ENCODE measurements at places on chromosomes 4 and X.

- DNase-seq, result no peak
Observed at GRCh38 chr4:102477657-102478056, 23.5 kb upstream of the NFKB1 start.

DNA sequence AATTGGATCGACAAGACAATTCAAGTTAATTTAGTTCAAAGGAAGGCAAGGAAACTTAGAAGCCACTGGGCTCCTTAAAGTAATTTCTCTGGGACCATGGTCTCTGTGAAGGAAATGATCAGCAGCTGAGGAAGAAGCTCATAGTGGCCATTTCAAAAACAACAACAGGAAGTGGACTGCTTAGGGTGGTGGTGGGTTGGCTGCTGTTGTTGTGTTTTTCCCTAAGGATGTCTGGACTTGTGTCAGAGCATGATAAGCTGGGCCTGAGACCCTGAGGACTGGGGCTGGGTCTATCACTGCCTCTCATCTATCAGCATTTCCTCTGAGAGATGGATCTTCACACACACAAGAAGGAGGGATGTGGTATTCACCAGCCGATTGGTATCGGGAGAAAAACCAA, 18.3 kb downstream of the KDR start:
- no peak for DNase-seq

GRCh38 chrX:78839711-78840110, 92.2 kb downstream of the LPAR4 start:
- DNase-seq, result no peak

DNA sequence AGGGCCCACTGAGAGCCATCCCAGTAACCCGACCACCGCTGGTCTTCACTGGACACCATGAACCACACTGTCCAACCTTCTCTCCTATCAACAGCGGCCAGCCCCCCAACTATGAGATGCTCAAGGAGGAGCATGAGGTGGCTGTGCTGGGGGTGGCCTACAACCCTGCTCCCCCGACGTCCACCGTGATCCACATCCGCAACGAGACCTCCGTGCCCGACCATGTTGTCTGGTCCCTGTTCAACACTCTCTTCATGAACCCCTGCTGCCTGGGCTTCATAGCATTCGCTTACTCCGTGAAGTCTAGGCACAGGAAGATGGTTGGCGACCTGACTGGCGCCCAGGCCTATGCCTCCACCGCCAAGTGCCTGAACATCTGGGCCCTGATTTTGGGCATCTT, 423.8 kb upstream of the EPHA5 start:
- DNase-seq, result no peak

DNA sequence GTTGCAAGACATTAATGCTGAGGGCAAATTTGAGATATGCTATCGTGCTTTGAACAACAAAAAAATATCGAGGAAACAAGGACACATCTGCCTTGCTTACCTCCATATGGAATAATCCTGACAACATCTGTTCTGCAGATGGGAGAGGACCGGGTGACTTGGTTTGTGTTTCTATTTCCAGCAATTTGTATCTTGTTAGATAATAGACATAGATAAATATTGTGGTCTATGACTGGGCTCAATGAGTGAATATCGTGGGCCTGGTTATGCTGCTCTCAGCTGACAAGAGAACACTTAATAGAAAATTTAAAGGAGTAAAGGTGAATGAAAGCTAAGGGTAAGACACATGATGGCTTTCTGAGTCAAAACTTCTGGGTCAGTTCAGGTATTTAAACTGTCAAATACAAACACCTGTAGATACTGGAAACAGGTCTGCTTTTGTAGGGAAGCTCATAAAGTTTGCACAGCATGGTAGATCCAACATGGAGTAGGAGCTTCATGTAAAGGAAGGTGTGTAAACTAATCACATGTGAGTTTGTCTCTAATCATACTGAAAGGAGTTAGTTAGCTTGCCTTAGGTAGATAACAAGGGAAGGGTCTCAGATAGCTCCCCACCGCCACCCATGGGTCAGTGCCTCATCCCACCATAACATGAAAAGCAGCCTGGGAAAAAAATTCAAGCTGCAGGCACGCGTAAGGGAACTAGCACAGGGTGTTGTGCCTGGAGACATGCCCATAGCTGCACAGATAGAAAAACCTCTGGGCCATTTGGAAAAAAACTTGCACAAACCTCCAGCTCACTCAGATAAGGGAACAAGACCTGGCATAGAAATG, 904.1 kb upstream of the EPHA5 start:
- DNase-seq, result no peak

Measured in stimulated activated CD4-positive, alpha-beta T cell treated with anti-CD3 and anti-CD28 coated beads, TNF-alpha, amount 100 ng/mL, for 4 hours (primary cell).